ENCODE measurements at places on chromosomes 4 and X. TPM values are rescaled to one million over a fixed set of nuclear protein-coding genes. Genes with fewer than 3 reads are reported as not detected.

The SERTM2 gene
- total RNA-seq, result not detected

The PITX2 gene
- 0.29 TPM for total RNA-seq

The PPP2R2C gene
- total RNA-seq, result not detected

The CLDN22 gene
- total RNA-seq, result not detected

The POLN gene
- 0.07 TPM for total RNA-seq

The NEUROG2 gene
- not detected for total RNA-seq

The MAMLD1 gene
- total RNA-seq, result 3.0 TPM

The ATP6AP1 gene
- 78.3 TPM for total RNA-seq

The NEK1 gene
- 13.2 TPM for total RNA-seq

The ANK2 gene
- 46.0 TPM for total RNA-seq

The TMLHE gene
- total RNA-seq, result 6.9 TPM
